Naive thymus-derived CD4-positive, alpha-beta T cell (primary cell): ENCODE measurements at places on chromosomes 4 and X.

DNA sequence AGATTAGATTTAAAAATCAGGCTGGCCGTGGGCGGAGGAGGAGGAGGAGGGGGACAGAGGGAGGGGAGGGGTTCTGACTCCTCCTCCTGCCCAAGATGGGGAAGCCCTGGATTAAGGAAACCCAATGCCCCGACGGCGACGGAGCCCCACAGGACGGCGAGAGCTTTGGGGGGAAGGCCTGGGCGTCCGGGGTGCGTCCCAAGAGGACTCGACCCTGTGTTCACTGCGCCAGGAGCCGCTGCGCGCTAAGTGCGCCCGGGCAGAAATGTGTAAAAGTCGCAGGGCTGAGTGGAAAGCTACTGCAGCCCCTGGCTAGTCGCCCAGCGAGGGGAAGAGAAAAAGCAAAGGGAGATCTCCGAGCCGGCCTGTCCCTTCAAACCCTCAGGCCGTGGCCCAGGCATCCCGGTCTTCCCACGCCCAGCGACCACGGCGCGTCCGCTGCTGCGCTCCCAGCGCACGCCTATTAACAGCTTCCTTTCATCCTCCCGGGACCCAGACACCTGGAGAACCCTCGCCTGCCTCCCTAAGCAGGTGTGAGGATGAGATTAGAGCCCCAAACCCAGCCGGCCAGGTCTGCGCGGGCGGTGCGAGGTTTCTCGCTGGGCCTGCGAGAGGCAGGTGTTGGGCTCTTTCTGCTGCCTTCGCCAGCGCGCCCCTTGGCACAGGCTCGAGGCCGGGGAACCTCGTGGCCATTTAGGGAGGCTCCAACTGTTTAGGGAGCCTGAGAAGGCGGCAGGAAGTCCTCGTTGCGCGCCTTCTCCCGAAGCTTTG, 1.4 kb upstream of the RPS6KA3 start:
- peak; percentile 25 for DNase-seq

DNA sequence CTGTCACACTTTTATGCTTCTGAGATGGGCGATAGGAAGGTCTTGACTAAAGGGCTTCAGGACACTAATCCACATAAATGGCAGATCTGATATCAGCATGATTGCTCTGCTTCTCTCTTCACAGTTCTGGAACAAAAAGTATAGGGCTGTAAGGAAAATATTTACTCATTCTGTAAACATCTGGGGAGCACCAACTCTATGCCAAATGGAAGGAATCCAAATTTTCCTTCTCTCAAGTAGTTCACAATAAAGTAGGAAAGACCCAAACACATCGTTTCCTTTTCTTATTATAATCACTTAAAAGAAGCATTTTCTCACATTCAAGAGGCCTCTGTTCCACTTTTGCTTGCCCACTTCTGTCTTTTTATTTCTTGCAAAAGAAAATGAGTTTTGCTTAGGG, 45.9 kb upstream of the F9 start:
- no peak for DNase-seq

DNA sequence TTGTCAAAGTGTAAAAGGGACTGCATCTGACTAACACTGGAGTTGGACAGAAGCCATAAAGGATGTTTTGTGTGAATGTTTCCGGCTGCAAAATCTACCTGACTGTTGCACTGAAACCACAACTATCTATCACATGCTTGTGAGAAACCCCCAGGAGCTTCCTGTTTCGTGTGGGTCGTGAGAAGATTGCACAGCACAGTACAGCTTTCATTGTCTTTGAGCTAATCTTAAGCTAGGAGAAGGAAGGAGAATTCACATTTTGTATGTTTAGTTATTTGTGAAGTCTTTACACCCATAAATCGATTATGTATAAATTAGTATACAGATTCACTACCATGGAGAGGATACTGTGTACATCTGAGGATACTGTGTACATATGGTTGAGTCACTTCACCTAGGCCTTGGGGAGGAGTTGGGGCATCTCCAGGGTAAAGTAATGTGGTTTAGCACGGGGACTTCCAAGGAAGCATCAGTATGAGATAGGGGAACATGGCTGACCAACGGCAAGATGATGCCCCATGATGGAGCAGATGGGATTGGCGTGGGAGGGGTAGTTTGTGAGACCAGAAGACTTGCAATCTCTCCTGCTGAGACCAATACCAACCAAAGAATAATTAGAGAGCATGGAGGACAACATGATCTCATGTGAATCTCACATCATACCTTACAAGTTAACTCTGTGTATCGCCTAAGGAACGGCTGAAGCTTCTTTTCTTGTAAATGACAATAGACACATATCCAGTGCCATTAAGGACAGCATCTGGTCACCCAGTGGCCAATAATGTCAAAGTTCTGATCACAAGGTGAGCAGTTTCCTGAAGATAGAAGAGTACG, 43.1 kb upstream of the FAM9C start:
- DNase-seq = peak; percentile 92

DNA sequence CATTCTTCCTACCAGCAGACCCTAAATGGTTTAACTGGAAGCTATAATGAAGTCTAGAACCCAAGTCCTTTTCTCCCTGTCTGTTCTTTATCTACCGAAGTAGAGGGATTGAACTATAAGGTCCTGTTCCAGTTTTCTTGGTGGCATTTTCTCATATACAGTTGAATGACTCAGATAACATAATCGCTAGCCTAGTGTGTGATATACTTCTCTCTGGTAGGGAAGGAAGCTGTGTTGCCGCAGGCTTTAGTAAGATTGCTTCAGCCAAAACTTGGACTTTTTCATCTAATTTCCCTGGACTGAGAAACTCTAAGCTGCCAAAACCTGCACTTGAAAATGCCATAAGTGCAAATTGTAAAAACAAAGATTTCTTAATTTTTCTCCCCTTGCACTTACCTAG, 123.4 kb downstream of the NWD2 start:
- DNase-seq = no peak

GRCh38 chrX:19514791-19515614, at the start of gene MAP3K15:
Gene MAP3K15, minus strand, starts transcription at chrX:19515508. Its CDS starts 247 bp downstream, at chrX:19515261.
- DNase-seq = no peak

GRCh38 chrX:109384699-109385098, 97.2 kb downstream of the GUCY2F start:
- DNase-seq = no peak

DNA sequence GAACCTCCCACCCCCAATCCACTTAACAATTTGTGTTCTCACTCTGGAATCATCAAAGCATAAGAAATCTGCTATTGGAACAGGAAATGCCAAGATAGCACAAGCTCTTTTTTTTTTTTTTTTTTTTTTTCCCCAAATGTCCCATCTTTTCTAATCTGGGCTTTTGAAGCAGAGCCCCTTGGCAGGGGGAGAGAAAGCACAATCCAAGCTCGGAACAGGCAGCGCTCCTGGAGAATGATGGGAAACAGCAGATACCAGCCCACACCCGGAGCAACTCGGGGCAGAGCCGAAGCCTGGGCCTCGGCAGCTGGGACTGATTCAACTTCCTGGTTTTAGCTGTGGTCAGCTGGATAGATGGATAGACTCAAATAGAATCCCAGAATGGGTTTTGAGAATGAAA, 235.1 kb downstream of the QDPR start:
- DNase-seq = no peak

GRCh38 chrX:143081231-143081630, 55.5 kb downstream of the SPANXN4 start:
- DNase-seq = no peak

GRCh38 chr4:71711985-71712348, 71.9 kb downstream of the GC start:
- no peak for DNase-seq
